CD14-positive monocyte (primary cell): ENCODE measurements at places on chromosomes 16 and 17. TPM values are rescaled to one million over a fixed set of nuclear protein-coding genes. Genes with fewer than 3 reads are reported as not detected.

The CRYBA1 gene
- not detected for polyA plus RNA-seq

The FOXL1 gene
- not detected for polyA plus RNA-seq

The CMTM2 gene
- 39.1 TPM for polyA plus RNA-seq

The VAT1L gene
- not detected for polyA plus RNA-seq

The C17orf67 gene
- 0.56 TPM for polyA plus RNA-seq

The BAIAP3 gene
- polyA plus RNA-seq = not detected

The FOXN1 gene
- polyA plus RNA-seq = not detected in 2 replicates

The USP31 gene
- polyA plus RNA-seq = 0.15 TPM

The KRT9 gene
- polyA plus RNA-seq = not detected

The HS3ST3A1 gene
- 0.20 and 0.22 TPM in 2 replicates for polyA plus RNA-seq

The LAT gene
- polyA plus RNA-seq = 1.5 TPM

The HAS3 gene
- not detected for polyA plus RNA-seq

The PERCC1 gene
- not detected in 2 replicates for polyA plus RNA-seq

The TAT gene
- polyA plus RNA-seq = not detected

The ATP1B2 gene
- polyA plus RNA-seq = not detected

The SMIM5 gene
- polyA plus RNA-seq = 0.43 TPM

The CISD3 gene
- polyA plus RNA-seq = 61.2 TPM

The EPN3 gene
- not detected for polyA plus RNA-seq

The TPSD1 gene
- polyA plus RNA-seq = not detected in 2 replicates

The KCNH4 gene
- 0.05 and 0.06 TPM in 2 replicates for polyA plus RNA-seq

The HS3ST6 gene
- not detected for polyA plus RNA-seq
